Activated naive CD4-positive, alpha-beta T cell treated with anti-CD3 and anti-CD28 coated beads, Interleukin-2, amount 10 ng/mL, durations not matched to agents 7 days and 5 days (primary cell): ENCODE measurements at places on chromosomes 7 and 10.

GRCh38 chr7:44995555-44996493, 4.2 kb upstream of the CCM2 start:
- DNase-seq: no peak

DNA sequence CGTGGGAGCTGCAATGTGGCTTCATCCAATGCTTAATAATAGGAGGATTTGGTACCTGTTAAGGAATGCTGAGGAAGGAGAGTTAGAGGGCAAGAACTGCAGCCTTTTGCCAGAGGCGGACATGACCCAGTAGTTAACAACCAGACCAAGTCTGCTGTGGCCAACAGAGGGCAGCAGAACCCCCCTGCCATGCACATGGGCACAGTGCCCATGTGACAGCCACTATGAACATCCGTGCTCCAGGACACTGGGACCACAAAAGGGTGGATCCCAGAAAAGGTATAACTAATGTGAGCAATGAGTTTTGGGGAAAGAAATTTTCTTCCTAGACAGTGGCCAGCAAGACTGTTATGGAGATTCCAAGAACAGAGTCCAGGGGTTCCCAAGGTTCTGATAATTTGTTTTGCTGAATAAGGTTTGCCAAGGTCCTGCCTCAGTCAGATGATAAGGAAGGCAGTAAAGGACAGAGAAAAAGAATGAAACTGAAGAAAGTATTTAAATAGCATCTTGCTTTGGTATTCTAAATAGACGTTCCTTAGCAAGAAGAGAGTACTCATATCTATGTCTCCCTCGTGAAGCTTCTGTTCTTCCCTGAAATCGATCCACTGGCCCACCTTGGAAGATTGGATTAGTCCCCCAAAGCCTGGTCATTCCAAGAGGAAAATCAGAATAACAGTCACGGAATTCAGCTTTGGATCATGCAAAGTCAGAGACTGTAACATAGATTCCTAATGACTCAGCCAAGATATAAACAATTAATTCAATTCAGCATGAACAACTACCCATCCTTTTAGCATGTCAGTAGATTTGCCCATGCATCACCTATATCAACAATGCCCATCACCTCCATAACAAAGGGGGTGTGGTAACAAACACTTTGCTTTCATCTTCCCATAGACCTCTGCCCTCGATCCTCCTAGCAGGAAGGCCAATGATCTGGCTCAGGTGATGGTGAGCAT, 56.0 kb downstream of the LGI1 start:
- peak; percentile 61 for DNase-seq

- DNase-seq: peak; percentile 78
These were observed 60.4 kb downstream of the ADD3 start for GRCh38 chr10:110067960-110068770.

DNA sequence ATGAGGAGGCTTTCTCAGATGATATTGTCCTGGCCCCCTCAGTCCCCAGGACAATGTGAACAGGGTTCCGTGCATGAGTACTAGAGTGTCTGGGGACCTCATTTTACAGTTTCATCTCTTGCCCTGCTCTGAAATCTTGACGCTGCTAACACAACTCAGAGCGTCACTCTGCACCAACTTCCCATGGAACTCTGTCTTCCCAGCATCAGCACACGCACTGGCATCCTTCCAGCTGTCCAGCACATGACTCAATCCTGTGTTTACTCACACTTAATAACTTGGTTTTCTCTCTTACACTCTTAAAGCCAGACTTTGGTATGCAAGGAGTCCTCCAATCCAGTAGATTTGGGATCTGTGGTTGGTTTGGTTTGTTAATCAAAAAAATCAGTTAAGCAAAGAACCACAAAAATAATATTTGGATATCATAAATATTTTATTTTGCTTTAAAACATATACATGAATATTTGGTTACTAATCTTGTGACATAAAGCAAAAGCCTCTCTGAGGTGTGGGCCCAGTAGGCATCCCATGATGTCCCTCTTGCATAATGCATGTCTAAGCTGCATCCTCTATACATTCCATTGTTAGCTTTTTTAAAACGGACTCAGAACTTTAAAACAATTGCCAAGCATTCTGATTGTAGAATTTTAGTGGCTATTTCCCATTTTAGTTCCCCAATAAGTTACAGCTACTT, 131.0 kb downstream of the CXCL12 start:
- DNase-seq: no peak

GRCh38 chr10:78648256-78648860, 420.4 kb upstream of the ZMIZ1 start:
- DNase-seq: no peak

GRCh38 chr7:130297628-130298543, 4.9 kb downstream of the CPA4 start:
- no peak for DNase-seq

GRCh38 chr10:43785252-43785651, 136.6 kb upstream of the ZNF32 start:
- DNase-seq: no peak

DNA sequence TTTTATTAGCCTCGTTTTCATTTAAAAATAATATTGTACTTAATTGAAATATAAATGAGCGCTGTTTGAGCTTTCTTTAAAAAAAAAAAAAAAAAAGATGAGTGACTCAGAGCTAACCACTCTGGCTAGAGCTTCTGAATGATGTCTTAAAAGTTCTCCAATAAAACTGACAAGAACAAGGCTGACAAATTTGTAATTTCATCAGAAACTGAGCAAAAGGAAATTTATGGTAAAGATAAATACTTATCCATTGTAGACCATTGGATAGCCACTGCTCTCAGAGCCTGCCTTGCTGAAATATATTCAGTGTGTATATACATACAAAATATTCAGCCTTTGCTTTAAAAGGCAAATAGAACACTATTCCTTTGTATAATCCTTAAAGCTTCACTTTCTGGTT, 91.2 kb upstream of the OIT3 start:
- DNase-seq: no peak

- no peak for DNase-seq
These were observed 90.7 kb upstream of the LEP start for GRCh38 chr7:128150223-128150865.

DNA sequence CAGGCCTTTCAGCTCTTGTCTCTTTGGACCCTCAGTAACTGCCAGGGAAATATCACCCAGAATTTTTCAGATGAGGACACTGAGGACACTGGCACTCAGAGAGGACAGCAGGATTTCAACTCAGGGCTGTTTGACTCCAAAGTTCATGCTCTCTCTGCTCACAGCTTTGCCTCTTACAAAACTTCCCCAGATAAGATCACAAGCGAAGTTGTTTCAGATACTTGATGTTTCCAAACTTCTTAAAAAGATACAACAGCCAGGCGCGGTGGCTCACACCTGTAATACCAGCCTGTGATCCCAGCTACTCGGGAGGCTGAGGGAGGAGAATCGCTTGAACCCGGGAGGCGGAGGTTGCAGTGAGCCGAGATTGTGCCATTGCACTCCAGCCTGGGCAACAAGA, 32.4 kb upstream of the ZRANB1 start:
- no peak for DNase-seq

DNA sequence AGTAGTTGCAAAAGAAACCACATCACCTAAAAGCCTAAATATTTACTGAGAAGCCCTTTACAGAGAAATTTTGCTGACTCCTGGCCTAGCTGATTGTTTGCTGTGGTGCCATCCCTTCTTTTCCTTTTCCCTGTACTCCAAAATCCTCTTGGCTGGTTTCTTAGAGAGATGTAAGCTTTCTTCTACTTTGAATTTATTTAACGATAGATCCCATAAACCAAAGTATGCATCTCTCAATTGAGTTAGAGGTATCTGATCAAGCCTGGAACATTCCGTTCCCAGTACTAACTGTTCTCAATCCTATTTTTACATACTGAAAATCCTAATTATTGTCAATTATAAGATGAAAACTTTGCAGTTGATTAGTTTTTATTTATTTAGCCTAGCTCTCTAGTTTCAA, 6.3 kb downstream of the TMEM60 start:
- no peak for DNase-seq

DNA sequence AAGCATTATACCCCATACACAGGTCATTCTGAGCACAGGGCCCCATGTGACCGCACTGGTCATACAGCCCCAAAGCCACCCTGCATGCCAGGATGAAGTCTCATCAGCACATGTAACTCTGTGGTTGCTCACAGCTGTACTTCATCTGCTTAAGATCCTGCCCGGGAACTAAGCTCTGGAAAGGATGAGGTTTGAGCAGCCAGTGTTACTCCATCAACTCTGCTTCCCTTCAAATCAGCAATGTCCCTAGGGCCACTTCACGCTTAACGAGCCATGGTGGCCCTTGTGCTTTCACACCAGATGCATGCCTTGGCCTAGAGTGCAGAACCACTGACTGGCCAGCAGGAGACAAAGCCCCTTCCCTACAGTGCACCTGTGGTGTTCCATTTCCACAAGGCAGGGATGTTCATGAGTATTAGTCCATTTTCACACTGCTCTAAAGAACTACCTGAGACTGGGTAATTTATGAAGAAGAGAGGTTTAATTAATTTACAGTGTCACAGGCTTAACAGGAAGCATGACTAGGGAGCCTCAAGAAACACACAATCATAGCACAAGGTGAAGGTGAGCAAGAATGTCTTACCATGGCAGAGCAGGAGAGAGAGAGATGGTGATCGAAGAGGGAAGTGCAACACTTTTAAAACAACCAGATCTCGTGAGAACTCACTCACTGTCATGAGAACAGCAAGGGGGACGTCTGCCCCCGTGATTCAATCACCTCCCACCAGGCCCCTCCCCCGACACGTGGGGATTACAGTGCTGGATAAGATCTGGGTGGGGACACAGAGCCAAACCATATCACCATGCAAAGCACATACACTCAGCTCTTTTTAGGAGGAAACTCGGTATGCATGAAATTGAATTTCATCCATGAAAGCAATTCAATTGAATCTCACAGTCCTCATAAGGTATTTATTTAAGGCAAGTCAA, 149.0 kb upstream of the CDCA7L start:
- DNase-seq: no peak

GRCh38 chr10:107032700-107033401, 131.7 kb downstream of the SORCS1 start:
- no peak for DNase-seq

DNA sequence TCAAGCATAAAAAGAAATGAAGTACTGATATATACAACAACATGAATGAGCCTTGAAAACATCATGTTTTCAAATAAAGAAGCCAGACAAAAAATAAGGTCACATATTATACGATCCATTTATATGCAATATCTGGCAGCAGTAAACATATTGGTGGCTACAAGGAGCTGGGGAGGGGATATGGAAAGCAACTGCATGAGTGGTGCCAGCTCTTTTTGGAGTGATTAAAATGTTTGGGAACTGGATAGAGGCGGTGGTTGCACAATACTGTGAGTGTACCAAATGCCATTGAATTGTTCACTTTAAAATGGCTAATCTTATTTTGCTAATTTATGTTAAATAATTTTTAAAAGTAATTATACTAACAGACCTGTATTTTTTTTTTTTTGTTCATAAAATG, 481.7 kb downstream of the PCDH15 start:
- no peak for DNase-seq

DNA sequence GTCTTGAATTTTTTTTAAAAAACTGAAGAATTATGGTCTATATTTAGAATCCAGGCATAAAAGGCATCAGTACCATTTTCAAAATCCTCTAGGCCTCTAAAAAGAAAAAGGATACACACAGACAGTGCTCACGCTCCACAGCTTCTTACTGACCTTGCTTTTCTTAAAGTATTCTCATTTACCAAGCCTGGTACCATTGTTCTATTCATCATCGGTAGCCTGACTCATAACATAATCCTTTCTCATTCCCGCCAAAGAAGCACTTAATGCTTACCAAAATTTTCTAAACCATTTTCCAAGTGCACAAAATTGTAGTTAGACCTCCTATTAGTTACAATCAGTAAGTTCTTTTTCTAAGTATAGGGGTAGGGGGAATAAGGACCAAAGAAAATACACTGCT, 54.6 kb downstream of the ATE1 start:
- no peak for DNase-seq

GRCh38 chr7:30428246-30429155, 50.1 kb downstream of the NOD1 start:
- no peak for DNase-seq

- no peak for DNase-seq
These were observed 175.8 kb downstream of the SH2D4B start for GRCh38 chr10:80713398-80713928.

GRCh38 chr10:119090026-119090795, 9.6 kb upstream of the EIF3A start:
- DNase-seq: peak; percentile 53

- DNase-seq: no peak
These were observed 16.9 kb downstream of the PTEN start for GRCh38 chr10:87880336-87880735.

DNA sequence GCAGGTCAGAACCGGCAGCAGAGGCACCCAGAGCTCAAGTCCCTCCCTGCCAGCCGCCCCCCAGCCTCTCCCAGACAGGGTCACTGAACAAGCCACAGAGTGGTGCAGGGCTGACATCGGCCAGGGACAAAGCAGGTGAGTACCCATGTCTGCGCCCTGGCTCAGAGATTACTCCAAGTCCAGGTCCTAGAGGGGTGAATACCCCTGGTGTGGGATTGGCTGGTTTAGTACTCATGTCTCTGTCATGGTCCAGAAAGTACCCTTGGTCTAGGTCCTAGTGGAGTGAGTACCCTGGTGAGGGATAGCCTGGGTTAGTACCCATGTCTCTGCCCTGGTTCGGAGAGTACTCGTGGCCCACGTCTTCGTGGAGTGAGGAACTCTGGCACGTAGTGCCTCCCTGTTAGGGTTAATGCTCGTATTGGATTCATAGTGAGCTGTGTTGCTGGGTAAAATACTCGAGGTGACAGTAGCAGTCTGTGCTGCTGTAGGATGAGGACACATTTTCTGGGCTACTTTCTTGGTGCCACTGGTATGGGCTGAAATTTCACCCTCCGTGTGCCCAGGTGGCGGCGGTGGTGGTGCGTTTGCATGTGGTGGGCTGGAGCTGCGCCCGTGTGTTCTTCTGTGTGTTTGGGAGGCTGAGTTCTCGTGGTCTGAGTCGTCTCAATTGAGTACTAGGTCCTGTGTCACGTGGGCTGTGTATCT, 25.5 kb upstream of the KNDC1 start:
- no peak for DNase-seq

- no peak for DNase-seq
These were observed 19.7 kb downstream of the NUDCD3 start for GRCh38 chr7:44470628-44471245.

- DNase-seq: no peak
These were observed 112.8 kb downstream of the SEMA3D start for GRCh38 chr7:85074016-85074415.

- DNase-seq: no peak
These were observed 21.0 kb downstream of the SVIL start for GRCh38 chr10:29613791-29614190.

DNA sequence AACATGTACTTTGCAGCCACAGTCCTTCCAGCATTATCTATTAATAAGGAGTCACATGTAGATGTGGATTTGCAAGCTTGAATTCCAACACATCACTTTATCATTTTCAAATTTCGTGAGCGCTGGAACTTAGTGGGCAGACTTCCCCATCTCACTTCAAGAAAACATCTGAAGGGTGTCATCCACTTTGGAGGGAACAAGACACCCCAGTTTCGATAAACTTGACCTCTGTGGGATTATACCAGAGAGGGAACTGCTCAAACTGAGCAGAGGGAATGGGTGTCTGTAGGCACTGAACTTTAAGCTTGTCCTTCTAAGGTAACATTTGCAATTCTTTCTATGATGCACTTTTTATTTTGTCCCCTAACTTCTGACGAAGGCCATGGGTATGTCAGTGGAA, 27.5 kb downstream of the ADRB1 start:
- DNase-seq: no peak

- DNase-seq: no peak
These were observed 90.6 kb downstream of the CARD11 start for GRCh38 chr7:2953099-2953498.
